ENCODE measurements at places on chromosomes 1 and 21. TPM values are rescaled to one million over a fixed set of nuclear protein-coding genes. Genes with fewer than 3 reads are reported as not detected.

GRCh38 chr1:155044812-155045657 is 6.1 kb upstream of the ADAM15 start:
- peak; percentile 77 for DNase-seq

DNA sequence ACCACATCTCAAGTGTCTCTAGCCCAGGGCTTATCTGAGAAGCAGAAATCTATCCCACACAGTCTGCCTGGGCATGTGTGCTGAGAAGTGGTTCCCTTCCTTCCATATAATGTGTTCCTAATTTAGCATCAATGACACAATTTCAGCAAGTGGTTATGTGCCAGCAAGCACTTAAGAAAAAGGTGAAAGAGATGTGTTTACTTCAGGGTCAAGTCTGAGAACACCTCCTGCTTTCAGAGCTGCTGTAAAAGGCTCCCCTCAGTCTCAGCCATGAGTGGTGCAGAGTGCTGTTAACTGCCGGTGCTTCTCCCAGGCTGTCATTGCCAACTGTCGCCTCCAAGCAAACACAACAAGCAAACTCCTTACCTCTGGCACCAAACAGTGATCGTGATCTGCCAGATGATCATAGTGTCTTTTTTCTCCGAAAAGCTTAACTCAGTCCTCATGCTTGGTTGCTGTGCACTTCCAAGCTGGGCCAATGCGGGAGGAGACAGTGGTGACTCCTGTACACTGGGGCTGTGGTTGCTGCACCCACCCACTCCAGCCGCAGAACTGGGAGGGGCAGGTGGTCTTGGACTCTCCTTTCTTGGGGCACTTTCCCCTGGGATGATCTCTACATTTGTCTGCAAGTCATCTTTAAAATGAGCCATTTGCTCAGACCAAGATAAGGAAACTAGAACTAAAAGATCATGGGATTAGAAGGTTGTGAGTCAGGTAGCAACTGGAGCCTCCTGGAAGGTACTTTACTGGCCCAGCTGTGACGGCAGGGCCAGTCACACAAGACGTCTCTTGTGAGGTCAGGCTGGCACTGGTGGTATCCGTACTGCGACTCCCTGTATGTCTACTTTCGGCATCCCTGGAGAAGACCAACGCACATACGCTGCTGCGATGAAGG is 32.4 kb downstream of the ATP1A1 start:
- no peak for DNase-seq

- DNase-seq, result no peak
Observed at GRCh38 chr21:23698619-23699018, 1908.7 kb downstream of the MRPL39 start.

DNA sequence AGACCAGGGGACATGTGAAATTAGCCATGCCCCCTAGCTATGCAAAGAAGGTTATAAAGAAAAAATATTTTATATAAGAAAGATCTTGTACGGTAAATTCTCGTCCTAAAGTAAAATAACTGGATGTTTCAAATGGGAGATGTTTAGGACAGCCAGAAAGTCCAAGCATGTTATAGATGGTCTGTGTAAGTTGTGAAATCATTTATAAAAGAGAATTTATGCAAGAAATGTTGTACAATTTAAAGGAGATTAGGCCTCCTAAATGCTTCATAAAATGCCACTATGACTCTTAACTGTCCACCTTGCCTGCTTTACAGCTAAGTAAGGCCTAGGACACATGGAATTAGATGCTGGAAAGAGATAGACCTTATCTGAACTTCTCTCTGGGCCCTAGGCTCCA is 118.1 kb upstream of the POGK start:
- no peak for DNase-seq

DNA sequence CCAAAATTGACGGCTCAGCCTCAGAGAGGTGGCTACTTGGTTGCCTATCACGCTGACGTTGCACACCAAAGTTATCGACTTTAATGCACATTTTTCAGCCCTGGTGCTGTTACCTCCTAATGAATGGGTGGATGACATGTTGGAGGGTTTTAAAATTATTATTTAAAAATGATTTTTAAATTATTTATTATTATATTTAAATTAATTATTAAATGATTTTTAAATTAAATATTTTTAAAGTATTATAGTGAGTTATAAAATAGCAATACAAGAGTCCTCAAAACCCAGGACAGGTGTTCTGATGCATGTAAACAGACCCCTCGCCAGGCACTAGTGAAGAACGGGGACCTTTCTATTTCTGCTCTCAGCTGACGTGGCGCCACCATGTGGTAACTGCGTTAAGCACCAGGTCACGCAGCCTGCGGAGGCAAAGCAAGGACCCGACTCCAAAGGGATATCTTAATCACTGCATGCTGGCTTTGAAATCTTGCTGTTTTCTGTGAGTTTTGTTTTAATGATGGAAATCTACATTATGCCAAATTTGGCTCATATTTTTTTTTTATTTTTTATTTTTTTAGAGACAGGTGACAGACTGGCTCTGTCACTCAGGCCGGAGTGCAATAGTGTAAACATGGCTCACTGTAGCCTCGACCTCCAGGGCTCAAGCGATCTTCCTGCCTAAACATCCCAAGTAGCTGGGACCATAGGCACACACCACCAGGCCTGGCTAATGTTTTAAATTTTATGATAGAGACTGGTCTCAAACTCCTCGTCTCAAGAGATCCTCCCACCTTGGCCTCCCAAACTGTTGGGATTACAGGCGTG is 22.6 kb downstream of the CASP9 start:
- DNase-seq, result peak; percentile 35

GRCh38 chr1:5839161-5839880 is 152.9 kb downstream of the NPHP4 start:
- no peak for DNase-seq

- DNase-seq, result no peak
Observed at GRCh38 chr1:115475901-115476300, 137.9 kb upstream of the NGF start.

GRCh38 chr1:168466092-168466713 is 77.6 kb downstream of the XCL2 start:
- DNase-seq, result peak; percentile 65

DNA sequence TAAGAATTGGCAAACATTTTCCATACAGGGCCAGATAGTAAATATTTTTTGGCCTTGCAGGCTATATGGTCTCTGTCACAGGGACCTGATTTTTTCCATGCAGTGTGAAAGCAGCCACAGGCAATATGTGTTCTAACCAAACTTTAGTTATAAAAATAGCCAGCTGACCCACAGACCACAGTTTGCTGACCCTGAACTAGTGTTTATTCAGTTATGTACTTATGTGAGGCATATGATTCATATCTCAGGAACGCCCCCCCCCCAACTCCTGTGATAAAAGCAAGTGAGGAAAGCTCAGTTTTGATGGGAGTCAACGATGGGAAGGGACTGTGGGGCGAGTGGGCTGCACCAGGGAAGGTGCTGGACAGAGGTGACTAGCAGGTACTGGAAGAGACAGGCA is 80.1 kb downstream of the HMGB4 start:
- DNase-seq, result peak; percentile 64

- DNase-seq, result peak; percentile 27
Observed at GRCh38 chr1:212700223-212700891, 717 bp upstream of the BATF3 start.

DNA sequence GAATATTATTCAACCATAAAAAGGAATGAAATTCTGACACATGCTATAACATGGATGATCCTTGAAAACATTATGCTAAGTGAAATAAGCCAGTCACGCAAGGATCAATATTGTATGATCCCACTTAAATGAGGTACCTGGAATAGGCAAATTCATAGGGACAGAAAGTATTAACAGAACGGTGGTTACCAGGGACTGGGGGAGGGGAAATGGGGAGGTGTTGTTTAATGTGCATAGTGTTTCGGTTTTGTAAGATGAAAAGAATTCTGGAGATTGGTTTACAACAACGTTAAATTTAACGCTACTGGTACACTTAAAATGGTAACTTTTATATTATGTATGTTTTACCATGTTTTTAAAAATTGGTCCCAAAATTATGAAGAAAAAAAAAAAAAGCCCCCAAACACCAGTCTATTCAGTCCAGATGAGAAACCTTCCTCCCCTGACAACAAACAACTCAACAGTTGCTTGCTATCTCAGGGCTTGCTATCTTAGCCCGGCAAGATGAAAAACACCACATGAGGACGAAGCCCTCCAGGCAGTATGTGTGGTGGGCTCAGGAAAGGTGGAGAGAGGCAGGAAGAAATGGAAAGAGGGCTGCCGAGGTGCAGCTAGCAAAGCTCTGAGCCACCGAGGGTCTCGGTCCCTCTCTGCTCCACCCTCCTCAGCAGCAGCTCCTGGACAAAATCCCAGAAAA is 8.5 kb downstream of the NUAK2 start:
- no peak for DNase-seq

DNA sequence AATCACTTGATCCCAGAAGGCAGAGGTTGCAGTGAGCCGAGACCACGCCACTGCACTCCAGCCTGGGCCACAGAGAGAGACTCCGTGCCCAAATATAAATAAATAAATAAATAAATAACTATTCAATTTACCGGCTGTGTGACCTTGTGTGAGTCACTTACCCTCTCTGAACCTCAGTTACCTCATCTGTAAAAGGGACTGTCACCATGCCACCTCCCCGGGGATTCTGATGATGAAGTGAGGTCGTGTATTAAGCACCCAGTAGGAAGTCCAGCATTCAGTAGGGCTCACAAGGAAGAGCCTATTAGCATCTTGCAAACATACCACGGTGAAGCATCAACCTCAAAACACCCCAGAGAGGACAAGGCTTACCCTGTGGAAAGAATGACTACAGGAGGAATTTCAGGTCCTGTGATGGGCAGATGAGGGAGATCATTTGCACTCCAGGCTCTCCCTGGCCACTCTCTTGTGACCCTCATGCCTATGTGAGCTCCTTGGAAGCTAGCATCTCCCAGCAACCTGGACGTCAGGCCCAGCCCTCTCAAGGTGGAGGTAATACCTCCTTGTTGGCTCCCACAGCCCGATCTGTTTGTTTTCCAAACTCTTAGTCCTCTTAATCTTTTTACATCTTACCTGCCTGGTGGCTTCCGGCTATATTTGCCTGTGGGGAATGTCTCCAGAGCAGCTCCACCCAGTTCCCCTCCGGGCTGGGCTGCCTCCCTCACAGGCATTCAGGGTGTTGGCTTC is 7.6 kb upstream of the C1QA start:
- no peak for DNase-seq

DNA sequence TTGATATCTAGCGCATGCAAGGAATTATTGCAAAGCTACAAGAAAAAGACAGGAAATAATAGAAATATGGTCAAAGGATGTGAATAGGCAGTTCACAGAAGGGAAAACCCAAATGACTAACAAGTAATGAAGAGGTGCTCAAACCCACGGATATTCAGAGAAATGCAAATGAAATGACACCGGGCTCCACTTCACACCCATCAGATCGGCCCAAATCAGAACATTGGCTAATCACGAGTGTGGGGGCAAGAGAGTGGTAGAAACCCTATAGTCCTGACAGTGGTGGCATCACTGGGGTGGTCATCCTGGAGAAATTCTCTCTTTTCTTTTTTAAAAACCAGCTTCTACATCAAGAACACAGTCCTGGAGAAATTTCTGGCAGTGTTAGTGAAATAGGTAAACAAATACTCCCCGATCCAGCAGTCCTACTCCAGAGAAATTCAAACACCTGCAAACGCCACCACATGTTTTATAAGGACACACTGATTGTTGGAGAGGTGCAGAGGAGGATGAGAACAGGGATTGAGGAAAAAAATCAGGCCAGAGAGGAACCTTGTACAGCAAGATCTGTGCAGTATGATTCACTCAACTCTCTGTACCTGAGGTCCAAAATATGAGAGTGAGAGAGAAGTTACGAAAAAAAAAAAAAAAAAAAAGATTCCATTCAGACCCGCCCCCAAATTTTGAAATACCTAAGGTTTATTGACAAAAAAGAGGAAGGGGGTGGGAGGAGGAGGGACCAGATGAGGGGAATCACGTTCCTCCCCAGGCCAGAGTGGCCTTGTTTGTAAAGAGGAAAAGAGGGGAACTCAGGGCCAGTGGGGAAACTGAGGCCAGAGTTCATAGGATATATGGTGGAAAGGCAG is 9.2 kb upstream of the TNFRSF1B start:
- no peak for DNase-seq

DNA sequence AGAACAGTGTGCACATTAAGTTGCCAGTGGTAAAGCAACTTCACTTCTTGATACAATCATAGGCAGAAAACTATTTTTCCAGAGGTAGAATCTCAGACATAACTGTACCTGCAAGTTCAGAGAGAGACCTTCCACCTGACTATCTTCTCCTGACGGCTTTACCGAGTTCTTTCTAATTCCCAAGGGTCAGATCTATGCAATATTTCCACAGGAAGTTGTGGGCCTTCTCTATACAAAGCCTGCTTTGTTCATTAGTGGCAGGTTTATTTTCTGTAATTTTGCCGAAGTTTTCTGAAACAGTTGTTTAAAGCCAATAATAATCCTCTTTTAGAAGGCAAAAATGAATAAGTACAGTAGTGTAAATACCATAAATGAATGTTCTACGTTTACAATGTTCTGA is 58.2 kb upstream of the RCC1 start:
- no peak for DNase-seq

- DNase-seq, result no peak
Observed at GRCh38 chr1:3821004-3821403, 24.7 kb upstream of the LRRC47 start.

DNA sequence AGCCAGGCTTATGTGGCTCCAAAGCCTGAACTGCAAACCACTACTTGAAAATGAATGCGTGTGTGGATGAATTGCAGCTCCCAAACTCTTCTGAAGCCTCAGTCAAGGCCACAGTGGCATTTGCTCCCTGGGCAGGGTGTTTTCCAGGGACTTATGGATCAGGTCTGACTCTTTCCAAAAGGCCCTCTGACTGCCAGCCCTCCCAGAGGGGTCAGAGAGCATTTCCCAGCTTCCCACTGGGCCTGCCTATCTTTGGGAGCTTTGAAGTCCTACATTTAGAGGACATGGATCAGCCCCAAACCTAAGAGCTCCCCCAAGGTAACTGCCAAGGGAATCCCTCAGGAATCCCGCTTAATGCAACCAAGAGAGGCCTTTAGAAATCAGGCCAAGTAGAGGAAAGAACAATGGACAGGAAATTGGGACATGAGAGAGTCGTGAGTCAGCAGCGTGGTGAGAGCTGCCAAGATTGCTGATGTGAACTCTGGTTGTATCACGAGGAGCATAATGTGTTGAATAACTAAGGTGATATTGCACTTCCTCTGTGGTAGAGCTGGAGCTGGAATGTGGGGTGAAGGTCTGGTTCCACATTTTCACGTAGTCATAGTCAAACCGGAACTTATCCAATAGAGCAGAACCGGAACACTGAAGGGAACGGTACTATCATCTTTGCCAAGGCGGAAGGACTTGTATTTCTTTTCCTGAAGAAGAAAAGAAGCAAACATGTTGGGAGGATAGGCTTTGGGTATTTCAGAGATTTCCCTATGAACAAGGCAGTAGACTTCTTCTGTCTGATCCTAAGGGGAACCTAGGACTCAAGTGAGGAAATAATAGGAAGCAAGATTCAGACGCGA is 99.4 kb upstream of the JUN start:
- peak; percentile 99 for DNase-seq

PRAMEF9 gene
- not detected for total RNA-seq

SPATA1 gene
- not detected for total RNA-seq

CTSS gene
- total RNA-seq, result 2.6 TPM

MCL1 gene
- total RNA-seq, result 264 TPM

RGSL1 gene
- total RNA-seq, result not detected

ARHGAP30 gene
- 4.0 TPM for total RNA-seq

TMEM52 gene
- 0.69 TPM for total RNA-seq

AMPD1 gene
- total RNA-seq, result not detected

TYW3 gene
- total RNA-seq, result 23.7 TPM

C1orf53 gene
- 10.1 TPM for total RNA-seq

CCDC27 gene
- not detected for total RNA-seq
